ENCODE measurements at places on chromosomes 7 and 10.

DNA sequence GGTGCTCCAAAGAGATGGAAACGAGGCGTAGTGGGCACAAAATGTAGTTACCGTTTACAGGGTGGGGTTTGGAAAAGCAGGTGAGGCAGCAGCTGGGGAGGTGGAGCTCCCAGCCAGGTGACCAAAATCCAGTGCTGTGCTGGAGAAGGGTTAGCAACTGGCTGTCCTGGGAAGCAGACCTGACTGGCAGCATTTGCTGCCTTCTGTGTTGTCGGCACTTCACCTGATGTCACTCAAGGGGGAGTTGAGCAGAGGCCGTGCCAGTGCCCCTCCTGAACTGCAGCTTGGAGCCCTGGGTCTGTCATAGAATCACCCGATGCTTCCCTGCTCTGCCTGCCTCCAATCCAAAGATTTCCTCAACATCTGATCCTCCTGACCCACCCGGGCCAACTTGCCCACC, 12.8 kb downstream of the GCK start:
- DNase-seq = no peak

DNA sequence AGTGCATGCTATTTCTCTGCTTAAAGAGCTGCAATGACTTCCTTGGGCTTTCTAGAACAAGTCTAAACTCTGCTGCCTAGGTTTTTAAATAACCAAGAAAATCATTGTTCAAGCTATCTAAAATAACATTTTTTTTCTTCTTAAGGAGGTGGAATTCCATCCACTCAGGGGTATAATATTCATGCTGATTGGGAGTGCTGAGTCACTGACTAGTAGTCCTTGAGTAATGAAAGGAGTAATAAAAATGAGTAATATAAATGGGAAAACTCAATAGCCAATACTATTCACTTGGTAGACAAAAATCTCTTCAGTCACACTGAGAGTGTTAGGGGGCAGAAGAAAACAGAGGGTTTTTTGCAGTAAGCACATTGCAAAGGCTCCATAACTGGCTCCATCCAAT, 72.0 kb downstream of the GFRA1 start:
- no peak for DNase-seq

DNA sequence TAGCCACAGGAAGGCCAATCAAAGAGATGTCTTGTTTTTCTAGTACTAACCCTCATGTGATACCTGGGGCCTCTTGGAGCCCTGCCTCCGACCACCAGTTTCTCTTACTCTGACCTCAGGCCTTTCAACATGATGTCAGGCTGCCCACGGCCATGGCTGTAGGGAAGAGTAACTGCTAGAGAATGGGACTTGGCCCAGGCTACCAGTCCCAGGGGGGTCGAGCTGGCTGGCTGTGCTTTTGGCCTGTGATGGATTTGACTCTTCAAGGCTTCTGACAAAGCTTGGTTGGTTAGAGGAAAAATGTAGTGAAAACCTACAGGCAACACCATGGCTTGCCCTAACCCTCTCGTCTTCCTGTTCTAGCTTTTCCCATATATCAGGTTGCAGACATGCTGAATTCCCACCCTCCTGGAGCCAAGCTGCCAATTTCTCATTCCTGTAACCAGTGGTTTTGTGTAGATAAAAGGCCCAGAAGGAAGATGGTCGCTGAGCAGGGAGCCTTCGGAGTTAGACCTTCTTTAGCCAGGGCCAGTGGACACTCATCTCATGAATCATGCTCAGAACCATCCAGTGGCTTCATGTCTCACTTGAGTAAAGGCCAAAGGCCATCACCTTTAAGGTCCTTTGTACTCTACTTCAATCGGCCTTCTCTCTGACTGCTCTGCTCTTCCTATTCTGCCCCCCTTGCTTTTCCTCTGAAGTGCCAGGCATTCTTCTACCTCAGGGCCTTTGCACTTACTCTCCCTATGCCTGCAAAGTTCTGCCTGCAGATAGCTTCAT, 19.7 kb downstream of the SUFU start:
- no peak for DNase-seq

- no peak for DNase-seq
Observed at GRCh38 chr7:45591101-45591906, 17.1 kb downstream of the ADCY1 start.

DNA sequence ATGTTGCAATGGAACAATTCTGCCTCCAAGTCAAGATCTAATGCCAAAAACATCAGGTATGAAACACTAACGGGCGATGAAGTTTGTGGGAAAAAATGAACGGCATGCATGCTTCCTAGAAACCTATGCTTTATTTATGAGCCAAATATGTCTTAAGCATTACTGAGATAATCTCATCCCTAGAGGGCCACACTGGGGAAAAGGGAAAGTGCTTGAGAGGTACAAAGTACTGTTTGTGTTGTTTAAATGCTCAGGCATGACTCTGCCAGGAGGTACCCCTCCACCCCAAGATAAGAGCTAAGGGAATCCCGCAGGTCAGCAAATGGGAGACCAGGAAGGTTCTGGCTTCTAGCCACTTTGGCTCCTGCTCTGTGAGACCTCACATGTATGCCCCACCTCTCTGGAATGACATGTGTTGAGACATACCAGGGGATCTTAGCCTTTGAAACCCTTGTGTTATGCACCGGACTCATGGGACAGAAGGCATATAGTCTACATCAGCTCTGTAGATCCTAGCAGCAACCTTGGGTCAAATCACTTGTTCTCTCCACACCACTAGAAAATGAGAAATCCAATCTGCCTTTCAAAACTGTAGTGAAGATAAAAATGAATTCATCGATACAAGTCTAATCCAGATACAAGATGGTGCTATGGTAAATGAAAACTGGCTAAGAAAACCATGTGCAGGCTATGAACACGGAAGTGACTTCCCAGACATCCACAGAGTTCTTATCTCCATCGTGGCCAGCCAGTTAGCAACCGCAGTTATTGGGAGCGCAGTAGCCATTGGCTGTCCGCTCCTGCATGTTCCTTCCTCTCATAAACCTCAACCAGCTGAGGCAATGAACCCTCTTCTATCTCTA, 61.0 kb downstream of the CREB3L2 start:
- DNase-seq = no peak

DNA sequence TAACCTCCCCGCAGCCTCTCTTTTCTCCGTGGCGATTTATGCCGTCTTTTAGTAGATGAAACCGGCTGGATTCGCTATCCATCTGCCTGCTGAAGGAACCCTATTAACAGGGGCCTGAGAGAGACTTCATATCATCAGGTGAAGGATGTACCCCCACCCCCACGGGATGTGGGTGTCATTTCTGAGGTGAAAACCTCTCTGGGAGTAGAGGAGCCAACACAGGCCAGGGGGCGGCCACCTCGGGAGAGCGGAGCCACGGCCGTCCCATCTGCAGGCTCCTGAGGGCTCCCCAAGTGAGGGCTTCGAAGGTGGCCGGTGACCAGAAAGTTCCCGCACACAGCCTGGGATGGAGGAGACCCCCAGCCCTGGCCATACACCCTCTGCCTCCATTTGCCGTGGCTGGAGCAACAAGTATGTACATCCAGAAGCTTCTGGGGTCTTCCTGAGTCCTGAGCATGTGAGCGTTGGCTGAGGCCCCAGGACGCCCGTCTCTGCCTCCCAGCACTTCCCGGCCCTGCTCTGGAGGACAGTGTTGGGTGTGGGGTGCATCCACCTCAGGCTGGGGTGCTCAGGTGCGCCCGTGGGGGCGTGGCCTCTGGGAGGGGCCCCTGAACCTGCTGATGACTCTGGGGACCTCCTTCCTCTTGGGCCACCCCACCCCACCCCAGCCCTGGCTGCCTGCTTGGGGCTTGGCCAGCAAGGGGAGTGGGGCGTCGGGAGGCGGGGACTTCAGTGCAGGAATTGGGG, 84.7 kb downstream of the NKX6-2 start:
- no peak for DNase-seq

- DNase-seq = no peak
Observed at GRCh38 chr7:68180761-68181160, 1184.1 kb downstream of the TYW1 start.
